Articular chondrocyte of knee joint (primary cell): ENCODE measurements at places on chromosomes 1 and 21. TPM values are rescaled to one million over a fixed set of nuclear protein-coding genes. Genes with fewer than 3 reads are reported as not detected.

The ALG14 gene
- total RNA-seq = 2.6 and 5.0 TPM in 2 replicates

The PSMD4 gene
- total RNA-seq = 112 and 120 TPM in 2 replicates

The OR2AK2 gene
- not detected in 2 replicates for total RNA-seq

The ITLN1 gene
- not detected in 2 replicates for total RNA-seq

The AHCTF1 gene
- total RNA-seq = 33.1 and 36.3 TPM in 2 replicates

The FBLIM1 gene
- total RNA-seq = 26.7 and 29.4 TPM in 2 replicates

The ADAMTS5 gene
- total RNA-seq = 170 and 278 TPM in 2 replicates

The C2CD4D gene
- total RNA-seq = not detected in 2 replicates

The FAM72B gene
- 0.91 and 2.1 TPM in 2 replicates for total RNA-seq

The KRTAP13-4 gene
- not detected in 2 replicates for total RNA-seq

The FCRL2 gene
- not detected in 2 replicates for total RNA-seq

The ABCA4 gene
- total RNA-seq = 0.78 and 1.2 TPM in 2 replicates

The STIL gene
- 11.1 and 12.9 TPM in 2 replicates for total RNA-seq

The RAB13 gene
- total RNA-seq = 58.9 and 67.0 TPM in 2 replicates

The RRP15 gene
- total RNA-seq = 10.6 and 10.8 TPM in 2 replicates

The PDPN gene
- total RNA-seq = 92.0 and 120 TPM in 2 replicates

The CDA gene
- 10.1 and 15.0 TPM in 2 replicates for total RNA-seq

The LRRC53 gene
- total RNA-seq = not detected in 2 replicates

The TMEM201 gene
- total RNA-seq = 4.9 and 5.6 TPM in 2 replicates

The MAEL gene
- total RNA-seq = not detected in 2 replicates

The OR2G6 gene
- total RNA-seq = under 0.01 TPM in 1 of 2 replicates, not detected in the other

The TMPRSS2 gene
- not detected in 2 replicates for total RNA-seq
